NCI-H1048 (cell line): ENCODE measurements at places on chromosomes 6 and 20.

GRCh38 chr6:70474751-70475150 lies 61.4 kb downstream of the FAM135A start:
- DNase-seq = no peak

GRCh38 chr6:132763269-132763668 lies 5.6 kb upstream of the VNN2 start:
- no peak for DNase-seq

DNA sequence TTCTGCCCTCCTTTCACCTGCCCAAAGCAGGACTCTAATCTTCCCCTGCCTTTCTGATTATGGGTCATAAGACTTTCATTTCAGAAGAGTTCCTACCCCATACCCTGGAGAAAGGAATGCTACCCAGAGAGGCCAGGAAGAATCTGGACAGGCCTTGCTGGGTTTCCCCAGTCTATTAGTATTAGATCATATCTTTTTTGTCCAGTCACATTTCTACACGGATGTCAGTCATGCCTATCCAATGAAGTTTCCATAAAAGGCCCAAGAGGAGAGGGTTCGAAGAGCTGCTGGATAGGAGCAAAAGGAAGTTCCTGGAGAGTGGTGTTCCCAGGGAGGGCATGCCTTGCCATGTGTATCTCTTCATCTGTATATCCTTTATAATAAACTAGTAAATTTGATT lies 3.2 kb downstream of the POLH start:
- DNase-seq = no peak

DNA sequence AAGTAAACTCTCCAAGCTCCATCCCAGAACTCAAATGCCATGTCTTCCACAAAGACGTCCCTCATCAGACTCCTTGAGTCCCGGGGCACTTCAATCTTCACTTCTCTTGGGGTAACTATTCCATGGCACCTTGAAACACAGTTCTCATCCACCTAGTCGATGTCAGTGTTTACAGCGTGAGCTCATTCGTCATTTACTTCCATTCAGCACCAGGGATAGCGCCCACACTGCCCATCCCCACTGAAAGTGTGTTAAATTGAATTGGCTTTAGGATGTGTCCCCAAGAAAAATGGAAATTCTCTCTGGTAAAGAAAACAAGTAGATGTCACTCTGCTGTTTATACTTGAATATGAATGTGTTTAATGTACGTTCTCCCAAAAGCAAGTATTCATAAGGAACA lies 31.3 kb downstream of the KCNK15 start:
- DNase-seq = no peak

DNA sequence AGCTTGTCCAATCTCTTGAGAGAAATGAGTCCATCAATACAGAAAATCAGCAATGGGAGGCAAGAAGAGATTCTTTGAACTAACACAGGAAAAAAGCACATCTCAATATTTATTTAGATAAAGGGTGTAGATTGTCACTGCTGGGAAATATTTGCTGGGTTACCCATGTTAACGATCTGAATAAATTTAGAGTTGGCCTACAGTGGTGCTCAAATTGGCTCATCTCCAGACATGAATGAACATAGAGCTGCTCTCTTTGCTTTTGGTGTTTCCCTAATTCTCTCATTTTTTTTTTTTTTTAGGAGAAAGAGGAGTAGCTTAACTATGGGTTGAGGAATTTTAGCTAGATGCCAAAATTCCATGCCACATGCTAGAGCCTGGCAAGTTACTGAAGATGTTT lies 471.2 kb downstream of the PKHD1 start:
- DNase-seq = no peak

- no peak for DNase-seq
Observed at GRCh38 chr20:57952136-57952535, 242.3 kb upstream of the PMEPA1 start.

DNA sequence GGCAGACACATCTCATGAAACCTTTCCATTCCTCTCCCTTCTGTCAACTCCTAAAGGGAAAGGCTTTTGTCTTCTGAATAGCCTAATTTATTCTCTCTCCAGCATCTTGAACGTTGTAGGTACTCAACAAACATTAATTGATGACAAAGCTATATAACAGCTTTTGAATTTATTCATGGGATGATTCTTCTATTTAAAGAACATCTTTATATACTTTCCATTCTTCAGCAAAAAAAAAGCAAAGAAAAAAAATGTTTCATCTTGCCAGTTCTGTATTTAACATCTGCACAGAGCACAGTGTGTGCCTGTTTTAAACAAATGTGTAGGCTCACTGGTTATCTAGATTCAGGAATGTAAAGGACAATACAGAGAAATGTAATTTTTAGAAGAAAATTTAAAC lies 648.7 kb downstream of the KIF16B start:
- DNase-seq = no peak

- DNase-seq = no peak
Observed at GRCh38 chr6:33853026-33853425, 49.2 kb upstream of the MLN start.

- no peak for DNase-seq
Observed at GRCh38 chr6:43496370-43497128, 13.6 kb downstream of the LRRC73 start.

DNA sequence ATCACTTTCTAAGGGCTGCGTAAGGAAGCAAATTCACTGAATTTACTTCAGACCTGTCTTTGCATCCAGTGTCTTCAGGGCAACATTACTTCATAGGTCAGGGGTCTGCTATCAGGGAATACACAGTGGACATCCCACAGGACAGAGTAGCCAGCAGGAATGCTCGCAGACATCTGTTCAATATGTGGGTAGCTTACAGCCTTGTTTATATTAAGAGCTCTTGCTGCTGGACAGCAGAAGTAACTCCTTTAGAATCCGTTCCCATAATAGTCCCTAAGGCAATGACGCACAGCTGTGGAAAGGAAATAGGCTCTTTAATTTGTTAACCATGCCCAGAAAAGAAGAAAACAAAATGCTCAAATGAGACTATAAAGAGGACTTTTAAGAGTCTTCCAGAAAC lies 198.7 kb downstream of the MOXD1 start:
- no peak for DNase-seq

DNA sequence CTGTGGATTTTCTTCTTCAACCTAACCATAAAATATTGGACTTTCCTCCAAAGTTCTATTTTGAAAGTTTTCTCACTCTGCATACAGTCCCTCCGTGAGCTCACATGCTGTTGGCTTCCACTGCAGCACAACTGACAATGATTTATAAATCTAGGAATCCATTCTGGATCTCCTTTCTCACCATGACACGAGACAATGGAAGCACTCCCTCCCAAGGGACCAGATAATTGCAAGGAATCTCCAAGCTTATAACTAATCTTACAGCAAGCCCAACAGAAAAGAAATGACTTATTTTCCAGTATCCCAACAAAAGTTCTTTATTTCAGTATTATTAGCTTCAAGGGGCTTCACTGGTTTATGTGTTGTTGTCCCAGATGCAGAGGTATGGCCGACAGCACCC lies 729.0 kb downstream of the RFPL4B start:
- no peak for DNase-seq

GRCh38 chr6:32867022-32867477 lies 13.1 kb downstream of the PSMB9 start:
- DNase-seq = no peak

DNA sequence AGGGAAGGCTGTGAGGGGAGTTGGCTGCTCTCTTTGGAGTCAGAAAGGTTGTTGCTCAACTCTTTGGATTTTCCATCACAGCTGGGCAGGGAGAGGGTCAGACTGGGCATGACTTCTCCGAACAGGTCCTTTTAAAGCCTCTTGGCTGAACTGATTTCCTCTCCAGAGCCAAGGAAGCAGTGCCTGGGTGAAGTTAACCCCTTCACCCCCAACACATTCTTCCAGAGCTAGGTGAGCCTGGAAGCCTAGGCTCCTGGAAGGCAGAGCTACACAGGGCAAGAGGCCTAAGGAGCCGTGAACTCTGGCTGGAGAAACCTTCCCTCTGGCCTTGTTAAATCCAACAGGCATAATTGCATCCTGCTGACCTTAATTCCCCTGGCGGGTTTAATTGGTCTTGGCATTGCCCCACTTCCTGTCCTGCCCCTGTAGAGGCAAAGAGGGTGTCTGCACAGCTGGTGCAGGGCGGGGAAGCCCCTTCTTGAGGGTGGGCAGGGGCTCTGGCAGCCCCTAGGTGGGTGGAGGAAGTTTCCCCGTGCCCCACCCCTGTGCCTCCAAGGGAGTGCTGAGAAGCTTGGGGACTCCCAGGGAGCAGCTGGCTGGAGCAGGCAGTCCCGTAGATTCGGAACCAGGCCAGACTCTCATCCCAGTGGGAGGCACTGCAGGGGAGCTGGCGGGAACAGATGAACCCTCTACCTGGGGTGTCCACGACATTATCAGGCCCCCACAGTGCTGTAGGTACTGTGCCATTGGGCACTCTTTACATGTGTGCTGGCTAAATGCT lies 3.6 kb upstream of the MYLK2 start:
- no peak for DNase-seq

DNA sequence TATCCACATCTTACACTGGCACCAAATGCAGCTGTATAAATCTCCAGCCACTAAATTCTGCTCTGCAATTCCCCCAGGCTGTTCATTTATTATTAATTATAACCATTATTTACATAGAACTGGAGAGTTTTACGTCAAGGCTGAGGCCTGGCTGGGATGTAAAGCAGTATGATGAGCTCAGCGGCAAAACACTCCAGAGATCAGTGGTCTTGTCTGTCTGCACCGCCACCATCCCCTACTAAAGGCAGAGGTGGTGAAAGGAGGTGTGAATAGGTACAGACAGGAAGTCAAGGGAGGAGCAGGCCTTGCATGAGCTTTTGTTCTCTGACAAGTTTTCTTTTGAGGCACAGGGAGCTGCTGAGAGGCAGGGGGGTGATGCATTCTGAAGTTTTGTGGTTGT lies 159.9 kb upstream of the PCSK2 start:
- no peak for DNase-seq

GRCh38 chr6:135331002-135331401 lies 149.9 kb downstream of the MYB start:
- DNase-seq = no peak

DNA sequence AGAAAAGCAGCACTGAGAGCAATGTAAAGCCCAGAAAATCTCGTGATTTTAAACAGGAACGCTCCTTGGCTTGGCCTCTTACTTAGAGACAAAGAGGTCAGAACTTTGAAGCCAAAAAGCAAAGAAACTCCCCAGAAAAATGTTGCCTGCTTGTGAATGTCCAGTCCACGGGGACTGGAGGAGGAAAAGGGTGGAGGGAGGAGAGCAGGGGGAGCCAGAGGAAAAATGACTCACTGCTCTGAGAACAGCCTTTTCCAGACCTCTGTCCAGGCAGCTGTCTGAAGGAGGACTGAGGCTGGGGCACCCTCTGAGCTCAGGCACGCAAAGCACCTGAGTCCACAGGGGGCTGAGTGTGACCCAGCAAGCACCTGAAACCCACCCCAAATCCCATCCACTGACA lies 64.7 kb downstream of the TRAM2 start:
- DNase-seq = no peak

DNA sequence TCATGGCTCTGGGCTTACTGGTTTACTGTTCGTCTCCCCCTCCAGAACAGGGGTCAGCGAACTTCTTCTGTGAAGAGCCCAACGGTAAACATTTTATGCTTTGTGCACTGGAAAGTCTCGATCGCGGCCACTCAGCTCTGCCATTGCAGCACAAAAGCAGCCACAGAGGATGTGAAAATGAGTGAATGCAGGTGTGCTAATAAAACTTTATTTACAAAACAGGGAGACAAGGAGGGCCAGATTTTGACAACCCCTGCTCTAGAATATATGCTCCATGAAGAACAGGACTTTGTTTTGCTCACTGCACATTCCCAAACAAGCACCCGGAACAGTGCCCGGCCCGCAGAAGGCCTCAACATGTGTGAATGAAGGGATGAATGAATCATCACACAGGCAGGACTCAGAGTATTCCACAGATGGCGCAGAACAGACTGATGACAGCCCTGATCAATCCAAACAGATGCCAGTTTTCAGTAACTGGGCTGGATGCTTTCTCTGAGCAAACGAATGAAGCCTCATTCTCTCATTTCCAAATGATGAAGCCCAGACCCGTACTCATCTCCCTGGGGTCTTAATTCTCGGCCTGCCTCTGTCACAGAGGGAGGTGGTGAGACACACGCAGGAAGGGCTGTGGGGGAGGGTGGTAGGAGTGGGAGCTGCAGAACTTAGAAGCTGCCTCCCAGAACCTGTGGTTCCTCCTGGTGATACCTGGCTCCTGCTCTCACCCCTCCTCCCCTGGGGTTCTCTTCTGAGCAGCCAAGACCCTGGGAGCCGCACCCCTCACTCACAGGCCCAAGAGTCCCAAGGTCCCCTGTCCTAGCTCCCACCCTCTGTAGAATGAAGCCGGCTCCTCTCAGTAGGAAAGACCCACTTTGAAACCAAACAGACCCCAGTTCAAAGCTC lies 196.4 kb downstream of the PREX1 start:
- no peak for DNase-seq

DNA sequence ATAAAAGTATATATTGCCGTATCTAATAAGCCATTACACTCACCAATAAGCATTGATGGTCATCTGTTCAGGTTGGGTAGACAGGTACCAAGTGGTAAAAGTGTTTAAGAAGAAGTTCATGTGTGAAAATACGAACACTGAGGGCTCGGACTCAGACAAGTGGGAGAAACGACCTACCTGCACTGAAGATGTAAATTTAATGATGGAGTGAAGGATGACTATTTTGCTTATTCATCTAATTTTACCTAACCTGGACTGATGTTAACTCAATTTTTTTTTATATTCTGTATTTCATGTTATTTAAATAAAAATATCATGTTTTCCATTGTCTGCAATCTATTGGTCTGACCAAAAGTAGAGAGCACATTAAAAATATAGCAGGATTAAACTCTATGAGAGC lies 469.1 kb upstream of the BTBD3 start:
- DNase-seq = no peak

- DNase-seq = no peak
Observed at GRCh38 chr20:13868331-13868730, 83.5 kb downstream of the NDUFAF5 start.

- DNase-seq = no peak
Observed at GRCh38 chr6:42013134-42013516, 37.2 kb upstream of the TAF8 start.

- no peak for DNase-seq
Observed at GRCh38 chr6:150119173-150119572, 23.7 kb upstream of the PPP1R14C start.

GRCh38 chr6:117089604-117090003 lies 175.8 kb upstream of the VGLL2 start:
- DNase-seq = no peak

- DNase-seq = no peak
Observed at GRCh38 chr20:58900397-58900796, 47.9 kb downstream of the GNAS start.
